Lung microvascular endothelial cell (primary cell): ENCODE measurements at places on chromosomes 2 and 18.

GRCh38 chr2:88628571-88628939 lies 1.3 kb upstream of the EIF2AK3 start:
- no peak for DNase-seq

DNA sequence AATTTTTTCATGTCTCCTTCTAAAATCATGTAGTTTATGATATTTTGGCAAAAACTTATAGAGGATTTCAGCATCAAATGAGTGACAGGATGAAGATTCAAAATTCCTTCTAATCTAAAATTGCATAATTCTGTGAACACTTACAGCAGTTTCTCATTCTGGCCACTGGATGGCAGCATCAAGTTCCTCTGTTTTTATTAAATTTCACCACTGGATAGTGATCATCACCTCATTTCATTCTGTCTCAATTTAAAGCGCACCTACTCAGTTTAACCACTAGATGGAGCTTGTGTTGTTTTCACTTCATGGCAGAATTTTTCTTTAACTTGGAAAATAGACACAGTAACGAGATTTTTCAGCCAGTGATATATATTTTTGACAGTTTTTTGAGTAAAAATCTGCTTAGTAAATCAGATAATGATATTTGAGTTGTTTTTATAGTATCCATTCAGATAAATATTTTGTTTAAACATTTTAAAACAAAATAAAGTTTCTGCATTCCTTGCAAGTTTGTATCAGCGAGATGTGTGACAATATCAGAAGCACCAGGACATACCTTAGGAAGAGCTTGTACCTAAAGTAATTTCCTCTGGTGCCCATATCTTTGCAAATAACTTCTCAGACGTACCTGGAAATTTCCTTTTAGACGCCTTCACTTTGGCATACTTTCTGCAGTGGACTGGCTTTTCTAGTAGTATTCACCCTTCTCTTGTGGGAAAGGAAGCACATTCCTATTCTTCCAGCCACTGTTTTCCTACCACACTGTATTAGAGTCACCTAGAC lies 94.7 kb upstream of the ARHGAP15 start:
- peak; percentile 79 for DNase-seq

- no peak for DNase-seq
Measured at GRCh38 chr2:52390651-52391050, 1358.7 kb upstream of the NRXN1 start.

DNA sequence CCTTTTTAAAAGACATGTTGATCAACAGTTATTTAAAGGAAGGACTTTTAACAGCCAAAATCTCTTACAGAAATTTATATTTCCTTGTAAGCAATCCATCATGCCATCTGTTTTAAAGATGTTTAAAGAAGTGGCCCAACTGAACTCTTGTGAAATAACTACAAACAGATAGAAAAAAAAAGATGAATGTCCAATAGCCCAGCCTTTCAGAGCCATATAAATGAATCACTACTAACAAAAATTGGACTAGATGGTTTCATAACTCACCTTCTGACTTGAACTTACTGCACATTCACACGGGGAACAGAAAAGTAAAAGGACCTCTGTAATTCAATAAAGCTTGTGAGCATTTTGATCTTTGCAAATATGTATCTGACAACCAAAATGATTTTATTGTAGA lies 319.0 kb upstream of the CHAC2 start:
- no peak for DNase-seq

- peak; percentile 95 for DNase-seq
Measured at GRCh38 chr2:55966401-55967118, 43.0 kb upstream of the EFEMP1 start.

DNA sequence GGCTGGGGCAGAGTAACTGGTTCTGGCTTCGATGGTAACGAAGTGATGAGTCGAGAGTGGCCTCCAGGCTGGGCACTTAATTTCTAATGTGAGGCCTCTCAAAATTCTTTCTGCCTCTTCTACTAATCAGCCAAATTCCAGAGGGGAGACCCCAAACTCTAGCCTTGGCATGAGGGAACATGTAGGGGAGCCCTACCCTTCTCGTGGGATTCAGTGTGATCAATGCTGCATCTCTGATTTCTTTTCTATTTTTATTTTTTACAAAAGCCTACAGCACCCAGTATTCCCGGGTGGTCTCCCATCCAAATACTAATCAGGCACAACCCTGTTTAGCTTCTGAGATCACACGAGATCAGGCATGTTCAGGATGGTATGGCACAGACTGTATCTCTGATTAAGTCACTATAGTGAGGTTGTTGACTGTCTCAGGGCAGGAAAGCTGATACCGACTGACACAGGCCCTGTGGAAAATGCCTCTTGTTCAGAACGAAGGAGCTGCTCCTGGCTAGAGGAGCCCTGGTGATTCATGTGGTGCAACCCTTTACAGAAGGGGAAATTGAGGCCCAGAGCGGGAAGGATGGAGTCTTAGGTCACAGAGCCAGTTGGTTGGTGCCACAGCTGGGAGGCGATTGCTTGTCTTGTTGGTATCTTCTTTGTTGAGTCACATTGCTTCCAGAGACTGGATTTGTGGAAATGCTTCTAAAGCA lies 126.3 kb upstream of the HS6ST1 start:
- DNase-seq, result no peak

- no peak for DNase-seq
Measured at GRCh38 chr2:196985511-196986183, 59.1 kb upstream of the PGAP1 start.

DNA sequence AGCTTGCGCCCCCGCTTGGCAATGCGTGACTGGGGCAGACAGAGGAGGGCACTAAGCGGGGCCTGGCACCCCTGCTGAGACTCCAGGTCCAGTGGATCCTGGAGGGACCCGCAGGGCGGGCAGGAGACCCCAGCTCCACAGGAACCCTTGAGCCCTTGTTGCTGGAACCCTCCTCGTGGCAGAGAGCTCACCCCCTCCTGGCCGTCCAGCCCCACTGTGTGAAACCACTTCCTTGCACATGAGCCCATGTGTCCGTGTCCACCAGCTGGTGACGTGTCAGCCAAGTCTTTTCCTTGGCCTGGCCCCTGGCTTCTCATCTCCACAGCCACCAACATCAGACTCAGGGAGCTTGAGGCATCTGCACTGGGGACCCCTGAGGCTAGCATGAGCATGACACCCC lies 38.0 kb downstream of the BIN1 start:
- DNase-seq, result no peak

GRCh38 chr18:7174344-7175095 lies 56.4 kb upstream of the LRRC30 start:
- DNase-seq, result no peak
